Caudate nucleus (tissue), 63 donors: ENCODE measurements at places on chromosomes 2 and 18.
A peak's percentile ranks its signal among the peaks of the same experiment; 100 is the strongest.

DNA sequence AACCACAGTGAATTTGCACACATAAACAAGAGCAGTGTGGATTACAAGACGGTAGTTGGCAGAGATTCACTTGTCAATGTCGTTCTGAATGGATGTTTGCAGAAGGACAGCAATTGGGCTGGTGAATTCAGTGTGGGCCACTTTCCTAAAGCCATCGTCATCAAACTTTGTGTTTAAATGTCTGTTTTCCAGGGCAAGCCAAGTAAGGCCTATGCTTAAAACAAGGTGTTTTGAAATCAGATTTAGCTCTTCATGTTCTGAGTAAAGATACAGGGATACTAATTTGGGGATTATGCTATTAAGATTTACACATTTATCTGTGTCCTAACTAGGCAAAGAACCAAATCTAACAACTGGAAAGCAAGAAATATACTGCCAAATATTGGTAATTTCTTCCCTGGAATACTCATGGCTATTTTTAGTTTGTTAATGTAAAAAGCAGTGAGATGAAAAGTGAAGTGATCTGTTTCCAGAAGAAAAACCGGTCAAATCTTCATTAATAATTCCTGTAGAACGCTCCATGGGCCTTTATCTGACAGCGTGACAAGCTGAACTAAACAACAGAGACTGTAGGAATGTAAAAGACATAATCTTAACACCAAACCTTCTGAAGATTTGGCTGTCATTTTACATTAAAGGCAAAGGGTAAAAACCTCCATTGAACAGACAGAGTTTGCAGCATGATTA, 175.7 kb downstream of the ICOS start:
- no peak for DNase-seq

- DNase-seq: no peak
Observed at GRCh38 chr2:26946841-26947784, 23.3 kb upstream of the MAPRE3 start.

- DNase-seq: no peak
Observed at GRCh38 chr2:216516730-216517350, 18.2 kb downstream of the RPL37A start.

DNA sequence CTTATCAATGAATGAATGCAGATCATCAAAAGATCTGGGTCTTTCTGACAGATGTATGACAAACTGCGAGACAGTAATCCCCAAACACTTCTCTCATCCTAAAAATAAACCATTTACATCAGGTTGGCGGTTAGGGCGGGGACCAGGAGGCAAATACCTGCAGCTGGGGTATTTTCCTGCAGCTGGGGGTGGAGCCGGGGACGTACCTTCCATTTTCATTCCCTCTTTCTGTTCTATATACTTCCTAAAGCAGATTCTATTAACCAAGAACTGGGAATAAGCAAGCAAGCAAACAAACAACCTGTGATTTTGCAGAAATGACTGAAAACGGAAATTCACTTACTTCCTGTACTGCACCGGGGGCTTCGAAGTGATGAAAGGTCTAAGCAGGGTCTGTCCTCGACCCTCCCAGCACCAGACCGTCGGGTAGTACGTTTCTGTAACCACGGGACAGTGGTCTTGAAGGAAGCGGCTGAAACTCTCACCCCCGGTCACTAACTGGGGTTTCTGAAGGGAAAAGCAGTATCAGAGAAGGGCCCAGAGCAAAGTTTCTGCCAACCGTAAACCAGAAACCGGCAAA, 1.2 kb downstream of the ABHD3 start:
- DNase-seq: no peak

- DNase-seq: no peak
Observed at GRCh38 chr2:224646242-224646846, 61.2 kb upstream of the CUL3 start.

- DNase-seq: no peak
Observed at GRCh38 chr2:28185153-28185552, 207.5 kb upstream of the FOSL2 start.

DNA sequence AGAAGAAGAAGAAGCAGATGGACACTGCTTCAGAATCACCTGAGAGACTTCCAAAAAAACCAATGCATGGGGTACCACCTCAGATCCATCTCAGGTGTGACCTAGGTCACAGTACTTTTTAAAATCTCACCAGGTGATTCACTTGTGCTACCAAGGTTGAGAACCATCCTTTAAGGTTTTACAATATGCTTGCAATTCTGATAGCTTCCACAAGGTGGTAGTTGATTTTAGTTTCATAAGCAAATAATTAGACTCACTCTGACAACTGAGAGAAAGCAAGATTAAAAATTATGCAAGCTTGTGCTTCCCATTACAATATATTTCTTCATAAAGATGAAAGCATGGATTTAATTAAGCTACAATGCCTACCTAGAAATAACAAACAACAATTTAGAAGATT, 355.1 kb downstream of the EN1 start:
- no peak for DNase-seq

DNA sequence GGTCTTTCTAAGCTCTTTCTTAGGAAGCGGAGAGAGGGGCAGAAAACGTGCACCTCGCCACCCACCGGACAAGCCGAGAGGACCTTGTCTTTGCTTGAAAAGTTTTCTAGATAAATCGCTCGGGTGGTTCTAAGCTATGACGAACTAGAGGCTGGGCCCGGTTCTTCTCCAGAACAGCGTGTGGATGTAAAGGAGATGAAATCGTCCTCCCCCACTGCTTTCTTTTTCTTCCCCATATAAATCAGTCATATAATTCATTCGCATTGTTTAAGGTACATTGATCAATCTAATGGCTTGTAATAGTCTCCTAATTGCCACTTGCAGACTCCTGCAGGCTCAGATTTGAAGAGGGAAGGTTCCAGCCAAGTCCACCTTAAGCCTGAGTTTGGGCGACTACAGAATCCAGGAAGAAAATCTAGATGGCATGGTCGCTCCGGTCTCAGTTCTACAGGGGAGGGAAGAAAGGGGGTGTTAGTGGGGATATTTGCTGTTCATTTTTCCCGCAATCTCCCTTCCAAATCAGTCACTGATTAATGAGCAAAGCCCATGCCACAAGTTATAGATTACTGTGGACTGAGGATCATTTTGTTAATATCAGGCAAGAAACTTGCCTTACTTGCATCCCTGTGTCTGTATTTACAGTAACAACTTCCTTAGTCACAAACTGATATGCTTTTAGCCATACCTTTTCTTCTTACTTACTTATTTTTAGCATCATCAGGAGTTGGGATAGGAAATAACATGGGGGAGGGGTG, 5.6 kb upstream of the SP9 start:
- DNase-seq: no peak

- DNase-seq: no peak
Observed at GRCh38 chr18:5370332-5370731, 74.8 kb upstream of the ZBTB14 start.

DNA sequence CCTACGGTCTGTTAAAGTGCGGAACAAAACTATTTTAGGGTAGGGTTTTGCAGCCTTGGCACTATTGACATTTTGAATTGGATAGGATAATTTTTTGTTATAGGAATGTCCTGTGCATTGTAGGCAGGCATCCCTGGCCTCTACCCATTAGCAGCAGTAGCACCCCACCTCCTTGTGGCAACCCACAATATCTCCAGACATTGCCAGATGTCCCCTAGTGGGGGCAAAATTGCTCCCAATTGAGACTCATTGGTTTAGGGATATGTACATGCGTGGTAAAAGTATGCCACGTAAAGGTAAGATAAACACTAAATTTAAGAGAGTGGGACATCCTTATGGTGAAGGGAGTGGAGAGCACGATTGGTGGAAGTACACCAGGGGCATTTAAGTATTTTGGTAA, 4.6 kb downstream of the MIB1 start:
- no peak for DNase-seq

DNA sequence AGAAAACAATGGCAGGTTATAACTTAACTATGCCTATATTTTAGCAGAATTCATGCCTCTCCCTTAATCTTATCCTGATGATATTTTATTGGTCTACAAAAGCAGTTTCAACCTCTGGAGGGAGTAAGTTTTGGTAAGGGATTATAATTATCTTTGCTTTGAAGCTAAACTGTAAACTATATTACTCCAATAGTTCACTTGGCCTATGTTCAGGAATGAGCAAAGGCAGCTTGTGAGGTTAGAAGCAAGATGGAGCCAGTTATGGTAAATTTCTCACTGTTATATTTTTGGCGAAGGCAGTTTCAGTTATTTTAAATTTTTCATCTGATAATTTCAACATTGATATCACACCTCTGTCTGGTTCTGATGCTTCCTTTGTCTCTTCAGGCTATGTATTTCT, 192.5 kb upstream of the RGPD4 start:
- DNase-seq: no peak

DNA sequence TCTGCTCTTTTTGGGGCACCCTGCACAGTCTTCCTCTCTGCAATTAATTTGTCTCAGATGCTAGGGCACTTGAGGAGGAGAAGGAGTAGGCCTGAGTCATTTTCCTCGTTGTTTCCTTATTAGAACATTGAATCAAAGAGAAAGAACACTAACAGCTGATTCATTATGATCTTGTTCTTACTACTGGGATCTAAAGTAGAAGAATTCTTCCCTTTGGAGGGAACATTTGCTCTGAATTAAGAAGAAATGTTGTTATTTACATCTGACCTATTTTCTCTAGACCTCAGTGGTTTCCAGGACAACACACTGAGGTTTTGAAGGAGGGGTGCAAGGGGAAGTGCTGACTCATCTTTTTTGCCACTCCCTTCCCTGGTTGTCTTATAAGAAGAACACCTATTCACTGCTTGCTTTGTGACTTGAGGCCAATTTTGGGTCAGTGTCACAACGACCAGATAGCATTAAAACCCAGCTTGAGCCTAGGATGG, 24.3 kb upstream of the STAT1 start:
- no peak for DNase-seq

GRCh38 chr2:178874529-178875240, 67.5 kb upstream of the TTN start:
- no peak for DNase-seq

DNA sequence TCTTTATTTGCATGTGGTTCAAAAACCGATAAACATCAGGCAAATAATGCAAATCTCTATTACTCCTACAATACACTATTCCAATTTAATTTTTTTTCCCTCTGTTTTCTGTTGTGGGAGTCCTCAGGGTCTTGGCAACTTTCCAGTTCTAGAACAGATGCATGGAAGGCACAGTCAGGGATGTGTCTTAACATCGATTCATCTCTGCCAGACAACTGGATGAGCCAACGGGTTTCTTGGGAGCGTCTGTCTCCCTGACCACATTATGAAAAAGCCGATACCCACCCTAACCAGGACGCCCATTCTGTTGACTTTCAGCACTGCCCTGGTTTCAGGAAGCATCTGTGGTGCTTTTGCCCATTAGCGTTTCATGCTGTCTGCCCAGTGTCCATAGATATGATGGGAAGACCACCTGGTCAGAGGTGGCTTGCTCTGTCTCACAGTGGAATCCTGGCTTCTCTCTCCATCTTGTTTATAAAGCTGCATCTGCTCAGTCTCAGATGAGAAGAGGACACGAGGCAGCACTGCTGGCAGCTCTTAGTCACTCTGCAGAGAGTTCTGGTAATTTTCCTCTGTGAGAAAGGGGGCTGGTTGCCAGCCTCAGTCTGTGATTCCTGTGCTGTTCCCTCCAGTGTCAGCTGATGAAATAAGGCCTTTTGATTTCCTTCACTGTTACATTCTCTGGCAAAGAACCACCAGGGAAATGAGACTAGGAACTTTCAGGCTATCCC, 57.9 kb upstream of the KCNE4 start:
- DNase-seq: peak; percentile 67

DNA sequence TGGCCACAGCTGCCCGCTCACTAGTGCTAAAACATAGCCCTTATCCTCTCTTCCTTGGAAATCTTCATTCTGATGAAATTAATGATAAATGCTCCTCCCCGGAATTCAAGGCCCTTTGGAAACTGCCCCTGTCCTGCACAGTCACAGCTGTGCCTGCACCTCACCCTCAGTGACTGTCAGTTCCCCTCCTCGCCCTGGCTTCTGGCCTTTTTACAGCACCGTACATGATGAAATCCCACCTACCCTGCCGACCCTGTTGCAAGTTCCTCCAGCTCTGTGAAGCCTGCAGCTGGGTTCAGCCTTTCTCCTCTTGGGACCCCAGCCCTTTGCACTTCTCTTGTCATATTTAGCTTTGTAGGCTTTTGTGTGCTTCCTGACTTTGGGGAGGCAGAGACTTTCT, 48.4 kb downstream of the DCDC2C start:
- DNase-seq: no peak

DNA sequence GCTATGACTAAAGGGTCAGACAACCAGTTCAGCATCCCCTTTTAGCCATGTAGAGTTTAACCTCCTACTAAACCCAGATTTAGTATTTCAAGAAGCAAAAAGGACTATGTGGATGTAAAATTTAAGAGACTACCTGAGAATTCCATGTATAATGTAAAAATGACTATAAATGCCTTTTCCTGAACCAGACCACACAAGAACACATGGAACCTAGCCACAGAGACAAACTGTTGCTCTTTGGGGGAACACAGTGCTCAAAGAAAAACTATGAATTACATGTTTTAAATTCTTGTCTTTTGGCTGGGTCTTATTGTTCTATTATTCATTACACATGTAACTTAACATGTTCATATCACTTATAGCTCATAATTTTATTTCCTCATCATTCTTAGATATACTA, 192.8 kb downstream of the DNER start:
- DNase-seq: no peak

- DNase-seq: no peak
Observed at GRCh38 chr18:3599195-3599594, 149.2 kb downstream of the TGIF1 start.

DNA sequence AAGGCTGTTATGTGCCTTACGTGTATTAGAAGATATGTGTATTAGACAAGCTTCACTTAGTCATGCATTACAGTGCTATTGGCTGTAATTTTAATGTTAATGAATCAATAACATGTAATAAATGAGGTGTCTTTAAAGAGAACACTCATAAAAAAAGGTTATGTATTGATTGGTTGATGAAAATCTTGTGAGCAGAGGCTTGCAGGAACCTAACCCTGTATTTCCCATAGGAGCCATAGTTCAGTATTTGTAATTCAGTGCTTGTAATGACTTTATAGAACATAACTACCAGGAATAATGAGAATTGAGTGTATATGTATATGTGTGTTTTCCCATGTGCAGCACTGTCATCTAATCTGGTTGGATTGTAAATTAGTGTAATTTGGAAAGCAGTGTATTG, 33.2 kb downstream of the TSN start:
- DNase-seq: no peak

- DNase-seq: no peak
Observed at GRCh38 chr2:134341476-134341875, 87.6 kb downstream of the MGAT5 start.

GRCh38 chr2:132849118-132849517, 179.1 kb upstream of the LYPD1 start:
- DNase-seq: no peak

- no peak for DNase-seq
Observed at GRCh38 chr18:48949606-48950535, 894 bp downstream of the SMAD7 start.

GRCh38 chr2:11701751-11702301, 31.8 kb upstream of the NTSR2 start:
- DNase-seq: no peak

GRCh38 chr2:160091381-160091780, 29.0 kb upstream of the PLA2R1 start:
- no peak for DNase-seq

- no peak for DNase-seq
Observed at GRCh38 chr2:207141386-207141785, 24.4 kb downstream of the KLF7 start.

- DNase-seq: no peak
Observed at GRCh38 chr2:6168485-6168884, 476.3 kb downstream of the SOX11 start.

GRCh38 chr2:197229509-197230443, 80.8 kb downstream of the ANKRD44 start:
- DNase-seq: no peak

- DNase-seq: no peak
Observed at GRCh38 chr2:239869272-239870155, 155.6 kb downstream of the NDUFA10 start.

- DNase-seq: no peak
Observed at GRCh38 chr2:54500404-54501205, 44.5 kb downstream of the SPTBN1 start.
